Activated naive CD4-positive, alpha-beta T cell treated with anti-CD3 and anti-CD28 coated beads for 36 hours (primary cell): ENCODE measurements at places on chromosomes 11 and 22. TPM values are rescaled to one million over a fixed set of nuclear protein-coding genes. Genes with fewer than 3 reads are reported as not detected.

DNA sequence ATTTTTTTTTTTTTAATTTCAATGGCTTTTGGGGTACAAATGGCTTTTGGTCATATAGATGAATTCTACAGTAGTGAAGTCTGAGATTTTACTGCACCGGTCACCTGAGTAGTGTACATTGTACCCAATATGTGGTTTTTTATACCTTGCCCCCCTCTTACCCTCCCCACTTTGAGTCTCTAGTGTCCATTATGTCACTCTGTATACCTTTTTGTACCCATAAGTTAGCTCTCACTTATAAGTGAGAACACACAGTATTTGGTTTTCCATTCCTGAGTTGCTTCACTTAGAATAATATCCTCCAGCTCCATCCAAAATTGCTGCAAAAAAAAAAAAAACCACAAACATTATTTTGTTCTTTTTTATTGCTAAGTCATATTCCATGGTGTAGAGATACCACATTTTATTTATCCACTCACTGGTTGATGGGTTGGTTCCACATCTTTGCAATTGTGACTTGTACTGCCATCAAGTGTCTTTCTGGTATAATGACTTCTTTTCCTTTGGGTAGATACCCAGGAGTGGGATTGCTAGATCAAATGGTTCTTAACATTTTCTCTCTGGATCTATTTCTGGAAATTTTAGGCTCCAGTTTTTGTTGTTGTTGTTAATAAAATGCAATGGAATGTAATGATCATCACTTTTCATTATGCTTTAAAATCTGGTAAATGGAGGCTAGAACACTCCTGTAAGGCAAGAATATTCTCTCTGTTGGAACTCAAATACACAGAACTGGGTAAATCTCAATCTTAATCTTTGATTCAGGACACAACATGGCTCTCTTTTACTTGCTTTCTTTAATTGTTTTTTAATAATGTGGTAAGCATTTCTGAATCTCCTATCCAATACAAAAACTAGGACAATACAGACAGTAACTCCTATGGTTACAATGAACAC, 10.3 kb downstream of the NEAT1 start:
- peaks cover 80% of the 10 kb centered on the region for H3K4me1 ChIP-seq
- H3K27ac ChIP-seq, result peak overlapping the region; percentile 51
- no peak overlapping the region for H3K4me3 ChIP-seq
- H3K36me3 ChIP-seq, result peaks cover 67% of the 10 kb centered on the region

GRCh38 chr11:103420593-103420992, 311.4 kb downstream of the DYNC2H1 start:
- no peaks in the 10 kb centered on the region for H3K36me3 ChIP-seq
- no peaks in the 10 kb centered on the region for H3K4me1 ChIP-seq
- no peaks in the 10 kb centered on the region for H3K27me3 ChIP-seq
- H3K4me3 ChIP-seq, result no peak overlapping the region
- DNase-seq, result no peak
- no peak overlapping the region for H3K27ac ChIP-seq

GRCh38 chr11:36441610-36442208, 68.4 kb downstream of the TRAF6 start:
- DNase-seq, result peak; percentile 53
- H3K4me1 ChIP-seq, result peaks cover 12% of the 10 kb centered on the region
- no peaks in the 10 kb centered on the region for H3K27me3 ChIP-seq
- no peak overlapping the region for H3K27ac ChIP-seq
- peaks cover 2% of the 10 kb centered on the region for H3K36me3 ChIP-seq

DNA sequence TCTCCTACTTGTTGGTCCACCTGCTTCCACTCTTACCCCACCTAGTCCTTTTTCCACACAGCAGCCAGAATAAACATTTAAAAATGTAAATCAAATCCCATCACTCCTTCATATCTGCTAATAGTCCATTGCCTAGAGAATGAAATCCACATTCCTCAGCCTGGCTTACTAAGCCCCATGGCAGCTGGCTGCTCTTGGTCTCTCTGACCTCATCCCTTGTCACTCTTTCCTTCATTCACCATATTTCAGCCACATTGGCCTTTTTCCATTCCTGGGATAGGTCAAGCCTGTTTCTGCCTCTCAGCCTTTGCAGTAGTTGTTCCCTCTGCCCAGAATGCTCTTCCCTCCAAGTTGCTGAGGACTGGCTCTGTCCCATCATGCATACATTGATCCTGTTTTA, 512.8 kb downstream of the INSC start:
- H3K36me3 ChIP-seq, result no peaks in the 10 kb centered on the region
- H3K27ac ChIP-seq, result no peak overlapping the region
- H3K4me3 ChIP-seq, result no peak overlapping the region
- DNase-seq, result no peak
- H3K4me1 ChIP-seq, result no peaks in the 10 kb centered on the region
- H3K27me3 ChIP-seq, result peaks cover 4% of the 10 kb centered on the region

GRCh38 chr11:95652002-95652472, 137.5 kb downstream of the FAM76B start:
- no peaks in the 10 kb centered on the region for H3K36me3 ChIP-seq
- peaks cover 7% of the 10 kb centered on the region for H3K4me1 ChIP-seq
- no peaks in the 10 kb centered on the region for H3K27me3 ChIP-seq
- no peak overlapping the region for H3K27ac ChIP-seq
- no peak overlapping the region for H3K4me3 ChIP-seq
- no peak for DNase-seq

- peaks cover 4% of the 10 kb centered on the region for H3K27me3 ChIP-seq
- H3K4me3 ChIP-seq, result no peak overlapping the region
- no peak overlapping the region for H3K27ac ChIP-seq
- DNase-seq, result no peak
- no peaks in the 10 kb centered on the region for H3K36me3 ChIP-seq
Observed at GRCh38 chr11:107951155-107951554, 22.9 kb downstream of the RAB39A start.

DNA sequence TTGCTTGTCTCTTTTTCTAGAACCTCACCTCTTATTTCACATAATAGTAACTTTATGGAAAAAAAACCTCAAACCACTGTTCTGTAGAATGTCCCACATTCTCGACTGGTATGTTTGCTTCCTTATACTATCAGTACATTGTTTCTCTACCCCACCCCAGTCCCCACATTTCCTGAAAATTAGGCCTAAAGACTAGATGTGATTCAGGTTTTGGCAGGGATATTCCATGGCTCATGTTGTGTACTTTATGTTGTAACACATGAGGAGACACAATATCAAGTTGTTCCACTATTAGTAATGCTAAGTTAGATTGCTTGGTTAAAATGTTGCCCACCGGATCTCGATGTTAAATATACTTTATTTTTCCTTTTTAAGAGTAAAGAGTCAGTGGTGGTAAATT, 34.7 kb downstream of the DDIAS start:
- H3K4me3 ChIP-seq, result no peak overlapping the region
- H3K27ac ChIP-seq, result no peak overlapping the region
- H3K4me1 ChIP-seq, result peaks cover 30% of the 10 kb centered on the region
- H3K27me3 ChIP-seq, result no peaks in the 10 kb centered on the region
- DNase-seq, result no peak

GRCh38 chr22:21916309-21916918, 36.2 kb downstream of the PPM1F start:
- no peaks in the 10 kb centered on the region for H3K36me3 ChIP-seq
- no peak for DNase-seq
- H3K27ac ChIP-seq, result no peak overlapping the region
- no peaks in the 10 kb centered on the region for H3K4me1 ChIP-seq
- no peaks in the 10 kb centered on the region for H3K27me3 ChIP-seq

DNA sequence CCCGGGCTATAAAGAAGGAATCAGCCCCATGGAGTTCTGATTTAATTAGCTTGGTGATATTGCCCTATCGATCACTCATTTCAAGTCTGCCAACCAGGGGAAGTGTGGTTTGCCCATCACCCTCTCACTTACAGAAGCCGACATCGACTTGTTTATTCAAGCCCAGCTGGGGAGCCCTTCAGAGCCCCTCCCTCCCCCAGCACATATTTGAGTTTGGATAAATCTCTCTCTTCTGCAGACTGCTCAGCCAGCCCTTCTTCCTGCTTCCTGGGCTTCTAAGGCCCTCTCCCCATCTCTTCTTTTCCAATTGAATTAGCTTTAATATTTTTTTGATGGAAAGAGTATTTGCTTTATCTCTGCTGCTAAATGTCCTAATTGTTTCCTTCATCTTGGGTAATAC, 299.0 kb downstream of the MIAT start:
- H3K36me3 ChIP-seq, result no peaks in the 10 kb centered on the region
- DNase-seq, result no peak
- H3K4me1 ChIP-seq, result no peaks in the 10 kb centered on the region
- H3K4me3 ChIP-seq, result no peak overlapping the region

GRCh38 chr11:75345455-75346160, 5.9 kb downstream of the ARRB1 start:
- no peak overlapping the region for H3K4me3 ChIP-seq
- no peaks in the 10 kb centered on the region for H3K27me3 ChIP-seq
- no peak for DNase-seq
- H3K4me1 ChIP-seq, result peaks cover 95% of the 10 kb centered on the region
- H3K27ac ChIP-seq, result peak overlapping the region; percentile 59

- DNase-seq, result peak; percentile 81
- no peaks in the 10 kb centered on the region for H3K27me3 ChIP-seq
- H3K4me1 ChIP-seq, result peaks cover 80% of the 10 kb centered on the region
Observed at GRCh38 chr22:40325315-40325714, 21.0 kb upstream of the ADSL start.

- H3K36me3 ChIP-seq, result peaks cover 1% of the 10 kb centered on the region
- no peaks in the 10 kb centered on the region for H3K27me3 ChIP-seq
- DNase-seq, result peak; percentile 96
- peak overlapping the region; percentile 76 for H3K4me3 ChIP-seq
Observed at GRCh38 chr22:36454916-36455570, 26.4 kb downstream of the TXN2 start.

GRCh38 chr11:14956111-14956510, 16.0 kb downstream of the CALCA start:
- DNase-seq, result no peak
- H3K4me3 ChIP-seq, result no peak overlapping the region
- H3K27me3 ChIP-seq, result no peaks in the 10 kb centered on the region

DNA sequence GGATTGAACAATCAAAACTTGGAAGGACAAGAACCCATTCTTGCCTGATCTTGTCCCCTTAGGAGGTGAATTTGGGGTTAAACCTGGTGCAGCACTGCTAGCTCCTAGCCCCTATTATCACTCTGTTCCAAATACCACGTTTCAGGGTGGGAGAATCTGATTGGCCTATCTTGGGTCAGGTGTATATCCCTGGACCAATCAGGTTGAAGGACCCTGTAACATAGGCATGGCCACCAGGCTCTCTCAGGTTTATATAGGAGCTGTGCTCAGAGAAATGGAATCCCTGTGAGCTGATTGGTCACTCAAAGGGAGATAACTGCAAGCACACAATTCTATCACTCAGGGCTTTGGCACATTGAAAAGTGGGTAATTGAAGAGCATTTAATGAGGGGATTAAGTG, 26.6 kb upstream of the AMPD3 start:
- peaks cover 5% of the 10 kb centered on the region for H3K27me3 ChIP-seq
- H3K27ac ChIP-seq, result no peak overlapping the region
- no peak overlapping the region for H3K4me3 ChIP-seq

- no peaks in the 10 kb centered on the region for H3K27me3 ChIP-seq
- no peak overlapping the region for H3K4me3 ChIP-seq
- no peak for DNase-seq
- no peaks in the 10 kb centered on the region for H3K36me3 ChIP-seq
- no peak overlapping the region for H3K27ac ChIP-seq
Observed at GRCh38 chr11:29018631-29019030, 910.4 kb downstream of the METTL15 start.

- H3K27me3 ChIP-seq, result no peaks in the 10 kb centered on the region
- no peak overlapping the region for H3K4me3 ChIP-seq
- H3K4me1 ChIP-seq, result no peaks in the 10 kb centered on the region
- no peak overlapping the region for H3K27ac ChIP-seq
- no peak for DNase-seq
Observed at GRCh38 chr22:29130476-29130875, 57.6 kb downstream of the KREMEN1 start.

- H3K4me1 ChIP-seq, result no peaks in the 10 kb centered on the region
- no peak overlapping the region for H3K4me3 ChIP-seq
Observed at GRCh38 chr11:19218216-19218615, 16.4 kb upstream of the CSRP3 start.

DNA sequence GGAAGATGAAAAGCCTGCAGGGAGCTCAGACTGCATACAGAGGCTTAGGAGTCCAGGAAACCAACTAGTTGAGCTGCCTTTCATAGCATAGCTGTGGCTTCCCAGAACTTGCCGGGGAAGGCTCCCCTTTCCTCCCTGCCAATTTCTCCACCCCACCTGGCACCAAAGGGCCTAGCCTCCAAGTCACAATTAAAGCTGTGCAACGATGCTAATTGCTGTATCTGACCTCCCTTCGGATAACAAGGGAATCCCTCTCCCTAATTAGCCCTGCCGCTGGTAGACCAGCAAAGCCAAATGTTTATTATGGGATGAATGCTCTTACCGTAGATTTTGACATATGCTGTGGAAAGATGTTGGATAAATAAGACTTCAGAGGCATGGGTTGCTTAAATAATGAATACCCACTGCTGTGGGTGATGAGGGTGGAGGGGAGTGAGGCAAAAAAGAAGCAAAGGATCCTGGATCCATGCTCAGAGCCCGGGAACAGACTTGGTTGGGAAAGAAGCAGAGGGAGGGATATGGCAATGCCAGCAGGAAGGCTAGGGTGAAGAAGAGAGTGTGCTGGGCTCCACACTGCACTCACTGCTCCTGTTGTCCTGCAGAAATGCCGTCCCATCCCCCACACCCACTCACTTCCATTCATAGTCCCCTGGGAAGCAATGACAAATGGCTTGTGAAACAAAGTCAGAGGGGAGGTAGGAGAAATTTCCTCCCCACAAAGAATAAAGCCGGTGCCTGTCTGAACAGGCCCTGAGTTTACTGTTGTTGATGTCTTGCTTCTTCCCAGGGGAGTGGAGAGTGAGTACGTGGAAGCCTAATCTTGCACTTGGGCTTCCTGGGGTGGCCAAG, 608.1 kb upstream of the CADM1 start:
- H3K27ac ChIP-seq, result no peak overlapping the region
- no peaks in the 10 kb centered on the region for H3K27me3 ChIP-seq
- DNase-seq, result no peak
- no peak overlapping the region for H3K4me3 ChIP-seq
- no peaks in the 10 kb centered on the region for H3K36me3 ChIP-seq
- no peaks in the 10 kb centered on the region for H3K4me1 ChIP-seq

DNA sequence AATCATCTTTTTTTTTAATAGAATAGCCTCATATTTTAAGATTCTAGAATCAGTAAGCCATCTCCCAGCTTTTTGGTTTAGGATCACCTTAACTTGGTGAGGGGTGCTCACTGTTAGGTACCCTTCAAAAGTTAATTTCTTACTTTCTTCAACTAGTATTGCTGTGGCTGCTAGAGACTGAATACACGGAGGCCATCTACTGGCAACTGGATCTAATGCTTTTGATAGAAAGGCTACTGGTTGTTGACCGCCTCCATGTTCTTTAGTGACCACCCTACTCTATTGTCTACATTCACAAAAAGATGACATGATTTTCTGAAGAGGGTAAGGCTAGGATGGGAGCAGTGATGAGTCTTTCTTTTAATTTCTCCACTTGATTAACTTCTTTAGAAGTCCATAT, 16.7 kb upstream of the ALDH3B2 start:
- no peaks in the 10 kb centered on the region for H3K36me3 ChIP-seq
- H3K4me3 ChIP-seq, result no peak overlapping the region
- no peak for DNase-seq
- H3K27ac ChIP-seq, result no peak overlapping the region
- no peaks in the 10 kb centered on the region for H3K4me1 ChIP-seq

C11orf97 gene
- total RNA-seq, result not detected

C11orf52 gene
- total RNA-seq, result not detected

TMEM191B gene
- not detected for total RNA-seq

CASP5 gene
- total RNA-seq, result not detected

PDGFB gene
- 3.9 TPM for total RNA-seq

TTLL1 gene
- total RNA-seq, result 7.4 TPM

TNNT3 gene
- 2.3 TPM for total RNA-seq

MS4A4A gene
- not detected for total RNA-seq

SLC37A2 gene
- 0.57 TPM for total RNA-seq

NRXN2 gene
- 0.35 TPM for total RNA-seq

CYP2D6 gene
- 1.4 TPM for total RNA-seq
